ENCODE measurements at places on chromosomes 12 and 14.

- DNase-seq = no peak
These were observed 98.8 kb downstream of the DACT1 start for GRCh38 chr14:58736606-58737005.

- DNase-seq = no peak
These were observed 6.8 kb upstream of the CCDC177 start for GRCh38 chr14:69581316-69581935.

DNA sequence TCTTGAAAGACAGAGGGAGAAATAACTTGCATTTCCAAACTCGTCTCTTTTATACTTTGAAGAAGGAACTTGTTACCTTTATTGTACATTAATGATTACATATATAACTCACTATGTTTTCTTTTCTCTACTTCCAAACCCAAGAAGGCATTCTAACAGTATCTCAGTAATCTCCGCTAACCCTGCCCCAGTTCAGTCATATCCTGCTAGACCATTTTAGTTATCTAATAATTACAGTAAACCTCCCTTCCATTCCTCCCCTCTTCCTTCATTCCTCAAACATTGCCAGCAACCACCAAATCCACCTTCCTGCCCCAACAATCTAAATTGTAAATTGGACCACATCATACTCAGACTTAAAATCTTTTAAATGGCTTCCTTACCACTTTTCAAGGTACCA is 30.6 kb downstream of the STK38L start:
- no peak for DNase-seq

GRCh38 chr12:97813301-97813700 is 350.7 kb downstream of the RMST start:
- no peak for DNase-seq

- DNase-seq = no peak
These were observed 2.6 kb upstream of the KRT18 start for GRCh38 chr12:52946334-52946733.

DNA sequence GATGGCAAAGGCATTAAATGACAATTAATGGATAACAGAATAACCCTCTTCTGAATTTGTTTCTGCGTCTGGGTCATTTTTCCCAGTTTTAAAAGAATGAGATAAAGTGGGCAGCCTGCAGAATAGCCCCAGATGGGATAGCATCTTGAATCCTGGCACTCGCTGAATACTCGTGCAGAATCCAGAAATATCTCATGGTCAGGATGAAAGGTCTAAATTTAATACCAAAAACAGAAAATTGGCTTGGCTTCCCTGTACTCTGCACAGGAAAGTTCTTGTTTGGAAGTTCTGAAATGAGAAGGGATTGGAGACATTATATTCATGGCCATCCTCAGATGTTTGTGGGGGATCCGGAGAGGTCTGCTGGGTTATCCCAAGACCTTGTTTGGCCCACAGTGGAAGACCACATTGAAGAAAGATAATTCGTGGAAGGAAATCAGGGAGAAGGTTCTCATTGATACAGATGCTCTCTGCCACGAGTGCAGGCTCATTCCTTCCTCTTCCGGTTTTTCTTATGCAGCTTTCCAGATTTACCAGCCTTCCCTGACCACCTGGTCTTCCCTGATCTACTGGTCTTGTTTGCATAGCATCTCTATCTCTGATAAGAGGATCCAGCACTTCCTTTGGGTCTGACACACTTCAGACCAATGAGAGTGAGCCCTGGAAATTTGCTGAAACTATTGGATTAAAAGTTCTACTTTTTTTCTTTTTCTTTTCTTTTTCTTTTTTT is 6.0 kb upstream of the IFT81 start:
- no peak for DNase-seq

DNA sequence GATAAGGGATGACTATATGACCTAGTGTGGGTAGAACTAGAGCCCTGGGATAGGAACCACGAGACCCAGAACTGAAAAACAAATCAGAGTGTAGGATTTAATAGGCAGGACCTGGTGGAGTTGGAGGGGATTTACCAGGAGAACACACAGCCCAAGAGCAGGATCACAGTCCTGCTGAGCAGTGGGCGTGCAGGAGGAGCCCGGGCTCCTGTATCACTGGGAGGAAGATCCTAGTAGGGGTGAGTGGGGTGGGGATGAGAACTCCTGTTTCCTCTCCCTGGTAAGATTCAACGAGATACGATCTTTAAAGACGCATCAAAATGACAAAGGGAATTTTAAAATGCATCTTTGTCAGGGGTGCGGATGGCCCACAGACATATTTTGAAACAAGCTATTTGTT is 220.1 kb downstream of the GALC start:
- DNase-seq = no peak

- DNase-seq = no peak
These were observed 10.3 kb downstream of the CLMN start for GRCh38 chr14:95309261-95310051.

DNA sequence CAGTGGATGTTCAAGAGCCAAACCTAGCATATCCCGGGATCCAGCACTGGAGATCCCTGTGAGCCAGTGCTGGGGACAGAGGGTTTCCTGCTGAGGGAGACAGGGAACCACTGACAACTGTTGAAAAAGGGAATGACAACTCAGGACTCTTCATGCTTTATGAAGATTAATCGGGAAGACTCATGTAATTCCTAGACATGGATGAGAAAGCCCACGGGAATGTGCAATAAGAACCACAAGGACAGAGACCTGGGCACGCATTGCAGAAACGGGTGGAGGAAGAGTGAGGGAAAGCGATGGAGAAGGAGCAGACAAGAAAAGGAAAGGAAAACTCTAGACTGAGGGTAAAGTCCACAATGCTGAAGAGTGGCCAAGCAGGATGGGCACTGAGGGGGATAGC is 296.0 kb downstream of the PCNX1 start:
- DNase-seq = no peak

DNA sequence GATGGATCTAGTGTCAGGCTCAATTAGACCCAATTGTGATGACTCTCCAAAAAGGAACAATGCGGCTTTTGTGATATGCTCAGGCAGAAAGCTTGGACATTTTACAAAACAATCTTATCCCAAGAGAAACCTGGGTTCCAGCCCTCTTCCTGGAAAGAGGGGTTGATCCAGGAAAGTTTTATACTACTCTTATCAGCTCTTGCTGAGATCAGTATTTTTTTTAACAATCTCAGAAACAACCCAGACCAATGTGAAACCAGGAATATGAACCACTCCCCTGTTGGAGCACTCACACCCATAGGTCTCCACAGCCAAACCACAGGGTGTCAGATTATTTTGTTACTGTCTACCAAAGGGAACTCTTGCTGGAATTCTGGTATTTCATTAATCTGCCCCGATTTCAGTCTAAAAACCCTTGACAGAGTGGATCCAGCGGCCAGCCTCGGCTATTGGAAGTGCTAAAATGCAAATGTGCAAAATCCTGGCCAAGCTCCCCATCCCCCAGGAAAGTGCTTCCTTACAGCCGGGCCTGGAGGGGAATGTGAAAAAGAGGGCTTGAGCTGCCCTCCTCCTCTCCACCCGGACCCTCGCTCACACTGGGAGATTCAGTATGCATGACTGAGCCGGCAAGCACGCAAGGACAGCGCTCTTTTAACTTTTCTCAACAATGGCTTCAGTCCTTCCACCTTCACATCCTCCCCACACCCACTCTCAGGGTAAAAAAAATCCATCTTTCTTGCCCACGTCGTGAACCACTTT is 4.0 kb downstream of the FBXL14 start:
- peak; percentile 51 for DNase-seq

- no peak for DNase-seq
These were observed 29.9 kb downstream of the ZBTB42 start for GRCh38 chr14:104830781-104831180.

DNA sequence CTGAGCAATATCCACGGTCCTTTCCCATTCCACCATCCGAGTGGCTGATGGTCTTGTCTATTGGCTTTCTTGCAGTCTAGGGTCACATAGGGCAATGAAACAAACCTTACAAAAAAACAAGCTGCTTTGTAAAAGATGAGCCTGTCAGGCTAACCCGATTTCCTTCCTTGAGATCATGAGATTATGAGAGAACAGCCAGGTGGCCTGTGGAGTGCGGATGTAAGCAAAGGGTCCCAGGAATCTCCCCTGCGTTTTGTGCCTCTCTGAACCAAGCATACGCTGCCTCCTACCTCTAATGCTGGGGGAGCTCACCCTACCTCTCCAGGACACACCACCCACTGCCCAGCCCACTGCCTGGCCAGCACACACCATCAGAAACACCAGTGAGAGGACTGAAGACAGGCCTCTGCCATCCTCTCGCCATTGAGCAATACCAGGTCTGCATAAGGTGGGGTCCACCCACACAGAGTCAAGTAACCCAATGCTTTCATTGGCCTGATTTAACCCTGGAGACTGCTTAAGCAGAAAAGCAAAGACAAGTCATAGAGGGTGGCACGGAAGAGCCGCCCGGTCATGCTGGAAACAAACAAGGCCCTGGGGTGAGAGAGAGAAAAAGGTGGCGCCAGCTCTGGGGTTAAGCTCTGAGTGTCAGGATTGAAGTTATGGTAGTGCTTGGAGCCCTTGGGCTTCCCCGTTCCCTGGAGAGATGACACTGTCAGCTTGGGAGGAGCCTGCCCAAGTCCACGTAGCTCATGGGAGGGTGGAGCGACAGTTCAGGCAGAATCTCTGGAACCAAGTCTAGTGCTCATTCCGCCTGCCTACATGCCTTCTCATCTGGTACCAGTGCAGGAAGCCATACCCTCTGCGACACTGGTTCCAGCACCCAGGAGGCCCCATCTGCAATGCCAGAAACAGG is 46.6 kb downstream of the CALM1 start:
- no peak for DNase-seq

GRCh38 chr14:94163796-94164195 is 10.3 kb upstream of the PPP4R4 start:
- DNase-seq = no peak

DNA sequence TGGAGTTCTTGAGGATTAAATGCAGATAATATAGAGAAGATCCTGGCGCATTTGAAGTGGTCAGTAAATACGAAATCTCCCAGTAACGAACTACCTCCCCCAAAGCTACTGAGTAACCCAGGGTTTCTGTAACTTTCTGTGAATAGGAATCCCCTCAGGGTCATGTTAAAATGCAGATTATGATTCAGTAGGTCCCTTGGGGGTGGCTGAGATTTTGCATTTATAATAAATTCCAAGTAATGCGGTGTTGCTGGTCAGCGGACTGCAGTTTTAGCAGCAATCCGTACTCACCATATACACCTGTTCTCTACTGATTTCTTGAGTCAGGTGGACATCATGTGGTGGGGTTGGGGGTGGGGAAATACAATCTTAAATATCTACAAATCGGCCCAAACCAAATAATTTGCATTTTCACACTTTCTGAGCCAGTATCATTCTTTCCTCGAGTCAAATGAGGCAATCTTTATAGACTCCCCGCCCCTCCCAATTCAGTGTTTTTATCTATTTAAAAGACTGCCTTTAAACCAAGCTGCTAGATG is 868 bp downstream of the SPATA7 start:
- DNase-seq = no peak

DNA sequence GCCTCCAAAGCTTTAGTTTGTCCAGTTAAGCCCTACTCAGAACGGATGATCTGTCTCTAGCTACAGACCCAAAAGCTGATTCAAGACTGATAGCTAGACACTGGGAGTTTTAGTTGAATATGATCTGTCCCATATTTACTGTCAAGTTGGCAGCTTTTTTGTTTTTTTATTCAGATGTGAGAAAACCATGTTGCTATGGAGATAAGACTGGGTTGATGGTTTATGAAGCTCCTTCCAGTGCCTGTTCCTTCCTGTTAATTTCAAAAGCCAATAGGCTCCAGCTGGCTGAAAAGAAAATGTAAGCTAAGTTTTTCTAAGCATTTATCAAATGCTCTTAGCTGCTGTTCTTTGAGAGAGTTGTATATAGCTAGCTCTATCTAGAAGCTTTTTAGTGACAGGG is 4.7 kb downstream of the DYNLL1 start:
- DNase-seq = no peak

GRCh38 chr12:32292151-32292550 is 107.2 kb upstream of the FGD4 start:
- no peak for DNase-seq

GRCh38 chr14:102802834-102803523 is 25.7 kb downstream of the TRAF3 start:
- DNase-seq = no peak

GRCh38 chr14:64688811-64689281 is 15.4 kb upstream of the PLEKHG3 start:
- DNase-seq = no peak

DNA sequence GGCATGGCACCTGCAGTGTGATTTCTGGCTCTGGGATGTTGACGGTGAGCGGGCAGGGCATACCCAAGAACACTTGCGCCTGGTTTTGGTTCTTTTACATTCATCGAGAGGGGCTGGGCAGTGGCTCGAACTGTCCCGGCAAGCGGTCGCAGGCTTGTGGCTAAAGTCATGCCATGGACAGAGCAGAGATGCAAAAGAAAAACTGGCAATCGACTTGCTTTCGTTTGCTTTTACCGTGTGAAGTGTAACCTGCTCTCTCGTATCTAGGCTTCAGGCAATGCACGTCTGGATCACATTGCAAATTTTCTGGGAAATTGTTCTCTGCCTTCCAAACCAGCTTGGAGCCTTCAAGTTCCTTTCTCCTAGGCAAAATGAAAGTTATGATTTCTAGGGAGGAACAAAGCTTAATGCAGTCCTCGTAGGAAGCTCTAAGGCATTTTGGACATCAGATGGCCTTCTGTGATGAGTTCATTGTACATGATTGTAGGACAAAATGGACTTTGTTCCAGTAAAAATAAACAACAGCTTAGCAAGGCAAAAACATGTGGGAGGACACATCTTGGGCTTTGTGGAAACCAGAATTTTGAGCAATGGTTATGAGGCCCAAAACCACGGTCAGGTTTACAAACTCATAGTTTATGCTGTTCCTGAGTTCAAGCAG is 18.3 kb downstream of the ADGRD1 start:
- DNase-seq = no peak

- DNase-seq = no peak
These were observed 58.8 kb upstream of the ACTN1 start for GRCh38 chr14:69037790-69038454.

DNA sequence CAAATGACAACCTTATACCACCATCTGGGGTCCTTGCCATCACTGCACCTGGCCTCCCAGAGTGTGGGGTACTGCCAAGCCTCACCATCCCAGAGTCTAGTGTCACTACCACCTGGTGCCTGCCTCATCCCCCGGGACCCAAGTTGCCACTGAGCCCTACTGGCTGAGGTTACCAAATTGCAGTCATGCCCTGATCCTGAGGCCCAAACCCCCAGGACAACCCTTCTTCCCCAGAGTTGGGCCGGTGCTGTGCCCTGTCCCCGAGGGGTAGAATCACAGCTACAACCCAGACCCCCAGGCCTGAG is 8.4 kb upstream of the SFSWAP start:
- DNase-seq = no peak

- no peak for DNase-seq
These were observed 204.3 kb downstream of the ESR2 start for GRCh38 chr14:64089920-64090319.

GRCh38 chr12:54222609-54223008 is 33.8 kb upstream of the SMUG1 start:
- DNase-seq = no peak

GRCh38 chr14:45526715-45527549 is 273.9 kb upstream of the MIS18BP1 start:
- peak; percentile 58 for DNase-seq

- no peak for DNase-seq
These were observed 190.4 kb downstream of the ZFP36L1 start for GRCh38 chr14:68602507-68602906.

GRCh38 chr12:90331821-90332220 is 623.2 kb downstream of the CCER1 start:
- no peak for DNase-seq

- no peak for DNase-seq
These were observed 297.2 kb downstream of the ITPR2 start for GRCh38 chr12:26535826-26536225.
